Activated CD4-positive, CD25-positive, alpha-beta regulatory T cell (primary cell): ENCODE measurements at places on chromosomes 4 and X.

- DNase-seq: no peak
Measured at GRCh38 chrX:110420771-110421499, 62.3 kb downstream of the RTL9 start.

GRCh38 chr4:86890790-86891189 is 1.4 kb downstream of the C4orf36 start:
- no peak for DNase-seq

DNA sequence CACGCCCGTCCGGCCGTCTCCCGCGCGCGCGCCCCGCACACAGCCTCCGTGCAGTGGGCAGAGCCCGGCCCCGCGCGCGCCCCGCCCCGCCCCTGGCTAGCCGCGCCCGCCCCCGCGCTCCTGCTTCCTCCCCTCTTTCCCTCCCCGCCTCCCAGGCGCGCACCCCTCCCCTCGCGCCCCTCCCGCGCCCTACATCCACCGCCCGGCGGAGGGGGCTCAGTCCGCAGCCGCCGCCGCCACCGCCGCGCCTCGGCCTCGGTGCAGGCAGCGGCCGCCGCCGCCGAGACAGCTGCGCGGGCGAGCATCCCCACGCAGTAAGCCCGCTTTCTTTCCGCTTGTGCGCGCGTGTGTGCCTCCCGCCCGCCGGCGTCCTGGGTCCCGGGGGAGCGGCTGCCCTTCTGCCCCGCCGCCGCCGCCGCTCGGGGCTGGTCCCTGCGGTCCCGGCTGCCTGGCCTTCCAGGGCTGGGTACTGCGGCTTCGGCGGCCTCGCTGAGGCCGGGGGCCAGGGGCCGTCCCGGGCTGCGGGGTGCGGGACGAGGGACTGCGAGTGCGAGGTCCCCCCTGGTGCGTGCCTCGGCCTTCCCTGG is at the start of gene FHL1:
TSS of gene FHL1 (plus strand) at position 219 of the 587 bp plus-strand sequence.
- DNase-seq: peak; percentile 8

- DNase-seq: no peak
Measured at GRCh38 chrX:23752740-23753415, 9.8 kb upstream of the ACOT9 start.

DNA sequence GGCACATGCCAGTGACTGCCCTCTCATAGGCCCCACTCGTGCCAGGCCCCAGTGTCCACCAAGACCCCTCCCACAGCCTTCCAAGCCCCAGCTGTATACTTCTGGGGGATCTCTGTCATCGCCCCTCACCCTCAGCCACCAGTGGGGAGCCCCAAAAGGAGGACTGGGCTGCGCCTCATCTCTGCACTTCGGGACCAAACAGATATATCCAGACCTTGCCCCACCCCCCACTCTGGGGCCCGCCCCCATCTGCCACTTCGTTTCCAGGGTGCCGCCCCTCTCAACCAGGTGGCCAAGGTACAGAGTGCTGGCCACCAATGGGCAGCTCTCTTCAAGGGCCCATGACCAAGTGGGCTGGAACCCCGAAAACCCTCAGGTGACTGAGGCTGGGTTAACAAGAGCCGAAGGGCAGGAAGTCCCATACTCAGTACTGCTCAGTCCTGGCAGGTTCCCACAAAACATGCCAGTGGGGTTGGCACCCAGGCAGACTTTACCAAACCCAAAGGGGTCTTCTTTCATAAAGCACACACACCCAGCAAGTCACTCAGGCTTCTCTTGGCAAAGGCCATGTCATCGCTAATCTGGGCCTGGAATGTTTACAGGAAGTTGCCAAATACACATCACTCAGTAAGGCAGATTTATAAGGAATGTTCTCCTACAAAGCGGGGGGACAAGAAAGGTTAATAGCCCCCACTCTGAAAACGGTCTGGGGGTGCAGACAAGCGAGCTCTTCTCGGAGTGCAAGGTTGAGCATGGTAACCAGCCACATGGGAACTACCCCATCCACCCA is 4.4 kb downstream of the ZFYVE28 start:
- DNase-seq: peak; percentile 27

GRCh38 chr4:168432419-168433146 is 47.7 kb downstream of the DDX60L start:
- DNase-seq: no peak

DNA sequence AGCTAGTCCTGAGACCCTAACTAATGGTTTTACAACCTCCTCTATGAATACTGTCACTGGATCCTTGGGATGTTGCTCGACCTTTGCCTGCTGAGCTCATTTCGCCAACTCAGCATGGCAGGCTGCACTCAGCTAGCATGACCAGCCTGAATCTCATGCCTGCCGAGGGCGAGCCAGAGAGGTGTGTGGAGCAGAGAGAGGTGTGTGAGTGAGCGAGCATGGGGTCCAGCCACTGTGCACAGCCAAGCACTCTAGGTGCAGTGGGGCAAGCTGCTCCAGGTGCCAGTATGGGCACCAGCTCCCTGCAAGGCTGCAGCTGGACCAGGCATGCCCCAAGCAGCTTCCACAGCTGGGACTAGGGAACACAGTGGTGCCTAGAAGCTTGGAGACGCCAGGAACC is 410.9 kb downstream of the PCDH10 start:
- no peak for DNase-seq

DNA sequence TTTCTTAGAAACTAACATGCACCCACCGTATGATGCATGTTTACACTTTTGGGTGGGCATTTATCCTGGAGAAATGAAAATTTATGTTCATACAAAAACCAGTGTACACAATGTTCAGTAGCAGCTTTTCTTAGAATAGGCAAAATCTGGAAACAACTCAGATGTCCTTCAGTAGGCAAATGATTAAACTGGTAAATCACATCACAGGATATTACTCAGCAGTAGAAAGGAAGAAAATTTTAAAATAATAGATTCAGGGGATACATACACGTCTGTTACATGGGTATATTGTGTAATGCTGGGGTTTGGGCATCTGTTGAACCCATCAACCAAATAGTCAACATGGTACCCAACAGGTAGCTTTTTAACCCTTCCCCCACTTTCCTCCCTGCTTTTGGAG is 25.2 kb upstream of the HSPA4L start:
- DNase-seq: no peak

DNA sequence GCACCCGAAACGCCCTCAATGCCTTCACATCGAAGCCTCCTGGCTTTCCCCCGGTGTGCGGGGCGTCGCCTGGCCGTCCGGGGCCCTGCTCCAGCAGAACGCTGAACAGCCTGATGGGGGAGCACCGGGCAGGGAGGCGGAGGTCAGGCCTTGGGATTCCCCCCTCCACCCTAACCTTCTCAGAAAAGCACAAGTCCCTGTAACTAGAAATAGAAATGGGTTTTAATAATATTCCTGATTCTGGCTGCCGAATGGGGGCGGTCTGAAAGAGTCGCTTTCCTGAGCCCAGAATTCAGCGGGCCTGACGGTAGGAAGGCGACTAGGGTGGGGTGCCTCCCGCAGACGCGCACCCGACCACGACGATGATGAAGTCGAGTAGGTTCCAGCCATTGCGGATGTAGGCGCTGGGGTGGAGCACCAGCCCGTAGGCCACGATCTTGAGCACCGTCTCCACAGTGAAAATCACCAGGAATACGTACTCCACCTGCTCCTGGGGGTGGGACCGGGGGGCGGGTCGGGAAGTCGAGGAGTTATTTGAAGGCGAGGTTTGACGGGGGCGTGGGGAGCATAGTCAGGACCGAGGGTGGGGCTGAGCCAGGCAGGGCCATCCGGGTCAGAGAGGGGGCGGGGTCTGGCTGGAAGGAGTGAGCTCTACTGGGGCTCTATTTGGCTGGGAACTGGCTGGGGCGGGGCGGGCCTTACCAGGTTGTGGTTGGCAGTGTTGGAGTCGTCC is 2.5 kb downstream of the CACNA1F start:
- no peak for DNase-seq

DNA sequence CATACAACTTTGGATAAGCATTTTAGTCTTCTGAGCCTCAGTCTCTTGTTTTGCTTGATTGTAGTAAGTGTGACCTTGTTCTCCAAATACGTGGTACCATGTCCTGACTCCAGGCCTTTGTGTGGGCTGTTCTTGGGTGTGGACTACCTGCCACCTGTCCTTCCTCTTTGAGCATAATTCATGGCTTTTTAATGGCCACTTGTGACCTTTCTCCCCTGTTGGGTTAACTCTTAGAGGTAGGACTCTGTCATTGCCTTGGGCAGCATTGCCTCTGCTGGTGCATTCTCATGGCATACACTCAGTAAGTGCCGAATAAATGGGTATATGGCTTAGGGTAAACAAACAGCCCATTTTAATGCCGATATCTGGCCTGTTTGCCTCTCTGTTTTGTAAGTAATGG is 3.0 kb downstream of the NSD2 start:
- no peak for DNase-seq

DNA sequence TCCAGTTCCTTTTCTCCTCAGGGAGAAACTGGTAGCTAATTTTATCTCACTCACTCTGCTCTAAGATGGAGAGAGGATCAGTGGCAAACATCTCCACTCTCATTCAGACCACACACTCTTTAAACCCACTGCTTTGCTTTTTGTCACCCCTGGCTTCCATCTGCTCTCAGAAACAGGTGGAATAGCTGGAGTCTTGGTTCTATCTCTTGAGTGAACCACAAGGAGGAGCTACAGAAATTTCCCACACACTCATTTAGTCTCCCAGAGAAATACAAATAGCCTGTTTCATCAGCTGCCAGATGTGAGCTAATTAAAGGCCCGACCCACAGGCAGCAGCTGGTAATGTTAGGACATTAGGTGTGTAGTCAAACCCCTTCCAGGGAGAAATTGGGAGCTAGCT is 96.6 kb downstream of the STPG2 start:
- DNase-seq: no peak

DNA sequence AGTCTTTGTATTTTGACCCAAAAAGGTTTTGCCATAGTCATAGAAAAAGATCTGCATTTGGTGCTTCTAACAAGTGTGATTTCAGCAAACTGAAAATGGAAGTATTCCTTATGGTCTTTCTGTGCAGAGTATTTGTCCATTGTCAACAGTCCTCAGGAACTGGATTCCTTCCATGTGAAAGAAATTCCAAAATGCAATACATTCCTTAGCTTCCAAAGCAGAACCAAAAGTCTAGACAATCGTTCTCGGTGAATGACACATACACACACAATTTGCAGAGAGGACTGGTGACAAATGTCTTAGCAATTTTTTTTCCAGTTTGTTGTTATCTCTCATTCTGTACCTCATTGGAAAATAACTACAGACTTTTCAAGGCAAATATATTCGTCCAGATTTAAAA is 562.2 kb upstream of the SLIT2 start:
- no peak for DNase-seq

DNA sequence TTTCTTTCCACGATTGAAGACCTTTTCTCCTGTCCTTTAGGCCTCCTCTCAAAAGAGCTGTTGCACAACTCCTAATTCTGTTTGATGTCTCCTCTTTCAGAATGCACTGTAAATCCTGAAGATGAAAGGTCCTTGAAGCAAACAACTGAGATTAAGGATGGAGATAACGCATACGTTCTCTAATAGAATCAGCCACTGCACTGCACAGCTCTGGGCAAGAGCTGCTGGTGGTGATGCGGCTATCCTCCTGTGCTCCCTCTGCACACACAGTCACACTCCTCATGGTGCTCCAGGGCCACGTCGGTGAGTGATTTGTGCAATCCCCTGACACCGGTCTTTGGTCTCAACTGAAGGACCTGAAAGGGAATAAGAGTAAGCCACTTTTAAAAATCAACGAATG is 208.7 kb downstream of the PDGFC start:
- no peak for DNase-seq

DNA sequence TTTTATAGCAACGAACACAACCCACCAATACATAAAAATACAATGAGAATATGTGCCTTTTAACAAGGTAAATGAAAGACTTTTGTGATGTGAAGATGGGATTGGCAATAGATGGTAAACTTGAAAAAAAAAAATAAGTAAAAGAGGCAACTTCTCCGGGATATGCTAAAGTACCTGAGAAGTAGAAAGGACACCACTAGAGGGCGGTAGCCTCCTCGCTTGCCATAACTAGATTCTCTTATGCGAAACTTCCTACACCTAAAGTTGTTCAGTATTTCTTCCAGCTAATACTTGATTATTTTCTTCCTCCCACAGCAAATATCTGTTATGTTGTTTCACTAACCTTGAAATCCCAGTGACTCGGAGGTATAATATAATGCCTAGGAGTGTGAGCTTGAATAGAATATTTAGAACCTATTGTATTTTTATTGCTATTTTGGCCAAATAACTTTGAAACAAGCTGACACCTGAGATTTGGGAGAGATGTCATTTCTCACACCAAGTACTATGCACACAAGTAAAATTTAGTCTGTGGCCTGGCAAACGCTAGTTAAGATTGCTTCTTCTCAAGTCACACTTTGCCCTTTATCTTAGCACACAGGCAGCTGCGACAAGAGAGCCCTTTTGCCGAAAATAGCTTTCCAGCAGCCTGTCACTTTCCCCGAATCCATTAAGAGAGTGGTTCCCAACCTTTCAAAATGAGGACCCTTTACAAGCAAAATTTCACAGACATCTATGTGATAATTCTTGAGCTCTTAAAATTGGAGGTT is 44.9 kb upstream of the PDLIM5 start:
- no peak for DNase-seq

- no peak for DNase-seq
Measured at GRCh38 chr4:88788424-88788823, 90.8 kb upstream of the NAP1L5 start.

- DNase-seq: no peak
Measured at GRCh38 chr4:40582413-40582812, 47.3 kb downstream of the RBM47 start.

- DNase-seq: peak; percentile 1
Measured at GRCh38 chrX:102154900-102155805, 624 bp downstream of the BEX5 start.

- no peak for DNase-seq
Measured at GRCh38 chrX:47807548-47807947, 29.2 kb upstream of the ZNF81 start.

GRCh38 chr4:186032259-186032658 is 36.7 kb upstream of the TLR3 start:
- DNase-seq: no peak

- no peak for DNase-seq
Measured at GRCh38 chrX:69361311-69361845, 142.7 kb upstream of the NALF2 start.

DNA sequence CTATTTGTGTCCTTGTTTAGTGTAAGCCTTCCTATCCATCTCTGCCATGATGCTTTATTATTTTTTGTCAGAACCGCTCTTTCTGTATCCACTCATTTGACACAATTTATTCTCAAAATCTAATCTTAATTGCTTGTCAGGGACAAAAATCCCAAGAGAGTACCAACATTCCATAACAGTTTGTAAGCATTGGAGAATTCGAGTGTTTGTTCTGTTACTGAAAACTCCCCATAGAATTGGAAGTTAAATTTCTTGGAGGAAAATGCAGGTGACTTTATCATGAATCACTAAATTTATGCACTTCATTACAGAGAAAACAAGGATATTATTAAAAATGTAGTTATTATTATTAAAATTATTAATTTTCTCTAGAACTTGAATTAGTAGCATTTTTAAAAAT is 1986.1 kb downstream of the ARAP2 start:
- no peak for DNase-seq

GRCh38 chr4:95045429-95045828 is 287.7 kb downstream of the BMPR1B start:
- no peak for DNase-seq

GRCh38 chr4:149136951-149137620 is 678.6 kb downstream of the IQCM start:
- DNase-seq: no peak

GRCh38 chr4:123939621-123940020 is 543.0 kb downstream of the SPRY1 start:
- DNase-seq: no peak

GRCh38 chr4:2811830-2812611 is 19.1 kb downstream of the SH3BP2 start:
- DNase-seq: no peak
